ENCODE measurements at places on chromosomes 11 and 22.

DNA sequence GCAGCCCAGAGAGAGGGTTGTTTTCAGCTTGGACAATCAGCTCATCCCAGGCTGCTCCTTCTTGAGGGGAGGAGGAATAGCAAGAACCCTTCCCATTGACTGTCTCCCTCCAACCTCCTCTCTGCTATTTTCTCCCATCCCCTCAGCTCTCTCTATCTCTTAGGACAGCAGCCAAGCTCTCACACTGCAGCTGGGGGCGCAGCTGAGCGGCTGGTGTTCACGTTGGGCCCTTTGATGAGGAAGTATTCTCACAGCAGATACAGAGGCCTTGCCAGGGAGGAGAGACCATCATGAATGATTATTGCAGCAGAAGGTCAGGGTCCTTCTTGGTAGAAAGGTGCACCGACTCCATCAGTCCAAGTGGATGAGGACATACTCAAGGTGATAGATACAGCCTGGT is 26.5 kb upstream of the CADM1 start:
- DNase-seq = no peak

GRCh38 chr11:43419460-43419859 is 60.7 kb downstream of the TTC17 start:
- no peak for DNase-seq

- DNase-seq = no peak
Measured at GRCh38 chr11:43819926-43820325, 60.7 kb upstream of the ALKBH3 start.

GRCh38 chr22:36374603-36375024 is 13.2 kb downstream of the MYH9 start:
- DNase-seq = no peak

DNA sequence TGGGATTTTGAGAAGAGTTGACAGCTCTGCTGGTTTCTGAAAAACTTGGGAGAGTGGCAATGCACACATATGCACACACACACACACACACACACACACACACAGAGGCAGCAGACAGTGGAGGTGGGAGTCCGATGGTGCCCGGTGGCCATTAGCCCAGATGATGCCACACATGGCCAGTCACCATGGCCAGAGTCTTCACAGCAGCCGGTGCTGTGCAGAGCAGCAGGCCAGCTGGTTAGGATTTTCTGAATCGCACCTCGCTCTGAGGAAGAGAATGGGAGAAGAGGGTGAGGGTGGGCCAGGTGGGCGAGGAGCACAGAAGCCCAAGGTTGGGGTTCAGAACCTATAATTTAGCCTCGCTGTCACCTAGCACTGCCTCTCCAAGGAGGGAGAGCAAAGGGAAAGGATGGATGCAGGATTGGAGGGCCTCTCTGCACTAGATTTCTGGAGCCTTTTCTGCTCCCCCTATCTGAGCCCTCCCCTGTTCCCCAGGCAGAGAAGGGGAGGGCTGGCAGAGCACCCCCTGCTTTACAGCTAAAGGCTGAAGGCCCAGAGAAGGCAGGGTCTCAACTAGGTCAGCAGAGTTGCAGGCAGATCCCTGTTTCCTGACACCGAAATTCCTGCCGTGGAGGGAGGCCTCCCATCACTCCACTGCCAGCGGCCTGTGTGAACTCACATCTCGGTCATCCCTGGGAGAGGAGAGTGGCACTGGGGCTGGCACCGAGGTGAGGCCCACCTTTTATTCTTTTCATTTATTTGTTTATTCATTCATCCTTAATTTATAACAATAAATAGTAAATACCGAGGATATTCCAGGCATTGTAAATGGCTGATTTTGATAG is 25.8 kb upstream of the FXYD6 start:
- no peak for DNase-seq

- no peak for DNase-seq
Measured at GRCh38 chr11:15097411-15097810, 17.3 kb upstream of the INSC start.

DNA sequence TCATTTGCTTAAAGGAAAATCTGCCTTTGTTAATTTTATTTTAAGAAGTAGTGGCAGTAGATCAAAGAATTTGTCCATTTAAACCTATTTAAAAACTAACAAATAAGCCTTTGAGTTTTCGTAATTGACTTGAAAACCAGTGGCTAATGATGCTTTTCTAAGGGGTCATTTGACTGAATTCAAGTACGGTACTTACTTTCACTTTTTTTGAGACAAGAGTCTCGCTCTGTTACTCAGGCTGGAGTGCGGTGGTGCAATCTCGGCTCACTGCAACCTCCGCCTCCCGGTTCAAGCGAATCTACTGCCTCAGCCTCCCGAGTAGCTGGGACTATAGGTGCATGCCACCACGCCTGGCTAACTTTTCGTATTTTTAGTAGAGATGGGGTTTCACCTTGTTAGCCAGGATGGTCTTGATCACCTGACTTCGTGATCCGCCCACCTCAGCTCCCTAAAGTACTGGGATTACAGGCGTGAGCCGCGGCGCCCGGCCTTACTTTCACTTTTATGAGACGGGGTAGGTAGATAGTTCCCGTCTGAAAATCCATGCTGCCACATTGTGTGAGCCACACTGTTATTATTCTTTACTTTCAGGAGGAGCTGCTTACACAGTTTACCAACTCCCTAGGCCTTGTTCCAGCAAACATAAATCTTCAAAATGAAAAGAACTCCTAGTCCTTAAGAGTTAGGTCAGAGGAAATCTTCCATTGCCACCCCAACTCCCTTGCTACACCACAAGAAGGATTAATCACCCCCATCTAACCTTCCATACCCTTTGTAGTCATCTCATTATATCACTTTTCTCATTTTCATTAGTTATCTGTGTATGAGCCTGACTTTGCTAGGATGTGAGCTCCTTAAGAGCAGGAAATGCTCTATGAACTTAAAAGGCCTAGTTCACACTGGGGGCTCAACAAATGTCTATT is 926.6 kb upstream of the CCDC90B start:
- no peak for DNase-seq

DNA sequence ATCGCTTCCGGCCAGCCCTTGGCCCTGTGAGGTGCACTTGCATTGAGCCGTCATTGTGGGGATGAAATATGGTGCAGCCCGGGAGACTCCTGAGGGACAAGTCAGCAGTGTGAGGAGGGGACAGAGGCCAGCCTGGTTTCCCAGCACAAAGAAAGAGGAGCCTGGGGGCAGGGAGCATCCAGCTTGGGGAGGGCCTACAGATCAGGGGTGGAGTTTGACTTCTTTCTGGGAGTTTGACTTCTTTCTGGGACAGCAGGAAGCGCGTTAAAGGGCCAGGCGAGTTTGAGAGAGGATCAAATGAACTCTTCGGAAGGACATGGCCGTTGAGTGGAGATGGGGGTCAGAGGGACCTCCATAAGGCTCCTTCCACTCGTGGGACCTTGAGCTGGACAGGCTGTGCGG is 91.9 kb downstream of the LRRC32 start:
- no peak for DNase-seq

- no peak for DNase-seq
Measured at GRCh38 chr22:35542157-35542938, 1.7 kb downstream of the RASD2 start.

DNA sequence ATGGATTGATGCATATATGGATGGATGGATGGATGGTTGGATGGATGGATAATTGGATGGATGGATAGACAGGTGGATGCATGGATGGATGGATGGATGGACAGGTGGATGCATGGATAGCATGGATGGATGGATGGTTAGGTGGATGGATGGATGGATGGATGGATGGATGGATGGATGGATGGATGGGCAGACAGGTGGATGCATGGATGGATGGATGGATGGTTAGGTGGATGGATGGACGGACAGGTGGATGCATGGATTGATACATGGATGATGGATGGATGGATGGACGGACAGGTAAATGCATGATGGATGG is 52.5 kb downstream of the MACROD1 start:
- no peak for DNase-seq

DNA sequence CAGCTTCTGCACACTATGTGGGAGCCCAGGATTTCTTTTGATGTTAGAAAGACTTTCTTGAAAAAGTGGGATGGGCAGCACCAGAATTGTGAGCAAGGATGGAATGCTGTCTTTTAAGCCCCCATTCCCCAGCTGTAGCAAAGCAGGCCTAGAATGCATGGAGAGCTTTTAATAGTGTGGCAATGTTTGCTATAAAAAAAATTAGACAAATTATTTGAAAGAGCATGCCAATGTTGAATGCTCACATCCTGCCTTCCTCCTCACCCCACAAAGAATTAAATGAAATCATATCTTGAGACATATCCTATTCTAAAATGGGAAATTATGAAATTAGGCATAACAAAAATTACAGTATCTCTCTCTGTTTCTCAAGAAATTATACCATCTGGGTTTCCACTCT is 154.7 kb downstream of the C11orf91 start:
- DNase-seq = no peak

DNA sequence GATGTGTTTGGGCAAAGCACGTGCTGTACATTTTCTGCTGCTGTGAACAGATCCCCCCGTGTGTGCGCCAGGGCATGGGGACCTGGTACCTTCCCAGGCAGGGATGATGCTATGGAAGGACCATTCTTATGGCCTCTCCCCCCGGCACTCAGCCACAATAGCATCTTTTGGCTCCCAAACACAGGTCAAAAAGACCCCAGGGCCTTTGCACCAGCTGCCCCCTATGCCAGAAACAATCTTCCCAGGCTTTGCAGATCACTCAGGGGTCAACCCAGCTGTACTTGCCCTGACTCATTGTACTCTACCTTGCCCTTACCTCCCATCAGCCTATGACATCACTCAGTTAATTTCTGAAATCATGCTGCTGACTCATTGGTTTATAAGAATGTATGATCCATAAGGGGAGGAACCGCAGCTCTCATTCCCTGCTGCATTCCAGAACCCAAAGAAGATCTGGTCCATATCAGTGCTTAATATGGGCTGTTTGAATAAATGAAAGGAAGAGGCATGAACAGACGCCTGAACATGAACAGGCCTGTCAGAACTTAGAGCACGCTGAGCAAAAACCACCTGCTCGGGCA is 100.7 kb downstream of the CELSR1 start:
- no peak for DNase-seq

GRCh38 chr22:31248965-31249958 is 37.2 kb downstream of the LIMK2 start:
- DNase-seq = no peak

GRCh38 chr11:26741036-26741435 is 19.2 kb upstream of the SLC5A12 start:
- DNase-seq = no peak

DNA sequence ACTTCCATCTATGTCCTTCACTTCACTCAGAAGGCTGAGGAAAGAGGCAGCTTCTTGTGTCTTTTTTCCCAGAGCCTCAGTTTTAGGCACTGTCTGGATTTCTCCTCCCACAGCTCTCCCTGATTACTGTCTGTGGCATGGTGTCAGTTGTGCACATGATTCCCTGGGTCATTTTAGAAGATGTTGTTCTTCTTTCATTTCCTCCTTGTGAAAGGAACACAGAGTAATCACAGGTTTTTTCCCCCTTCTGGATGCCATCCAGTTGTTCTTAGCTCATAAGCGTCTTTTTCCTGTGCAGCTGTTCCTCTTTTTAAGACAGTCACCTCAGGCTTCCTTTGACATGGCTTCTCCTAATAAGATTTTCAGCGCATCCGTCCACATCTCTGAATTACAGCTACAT is 212.2 kb downstream of the FAM181B start:
- no peak for DNase-seq

DNA sequence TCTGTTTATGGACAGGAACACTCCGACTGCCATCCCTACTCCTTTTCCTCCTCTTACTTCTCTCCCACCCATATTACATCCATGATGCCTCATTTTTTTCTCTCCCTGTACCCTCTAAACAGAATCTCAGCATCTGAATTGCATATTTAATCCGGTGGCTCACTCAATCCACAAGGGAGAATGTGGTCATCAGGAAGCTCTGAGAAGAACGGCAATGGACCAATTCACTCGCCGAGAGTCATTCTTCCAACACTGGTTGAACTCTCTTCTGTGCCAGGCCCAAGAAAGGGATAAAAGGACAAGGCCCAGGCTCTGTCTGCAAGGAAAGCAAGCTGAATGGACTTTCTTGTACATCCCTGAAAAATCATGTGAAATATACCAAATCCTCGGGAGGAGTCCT is 15.9 kb downstream of the MAP6 start:
- no peak for DNase-seq

GRCh38 chr11:70872955-70873735 is 379.2 kb downstream of the SHANK2 start:
- DNase-seq = no peak

DNA sequence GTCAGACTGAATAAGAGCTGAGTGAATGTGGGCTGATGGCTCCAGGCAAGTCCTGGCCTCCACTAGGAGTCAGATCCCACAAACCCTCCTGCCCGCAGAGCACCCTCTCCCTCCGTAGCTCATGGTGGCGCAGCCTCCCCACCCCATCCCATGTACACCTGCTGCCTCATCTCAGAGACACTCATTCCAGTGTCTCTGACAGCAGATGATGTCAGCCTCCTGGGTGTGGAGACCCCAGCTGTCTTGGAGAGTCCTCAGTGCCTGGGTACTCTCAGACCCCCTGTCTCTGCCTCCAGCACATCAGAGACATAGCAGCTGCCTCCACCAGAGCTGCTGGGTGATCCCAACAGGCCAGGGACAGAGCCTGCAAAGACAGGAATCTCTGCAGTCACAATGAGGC is 9.5 kb downstream of the IGLL5 start:
- DNase-seq = no peak

GRCh38 chr11:116345575-116345974 is 427.2 kb downstream of the BUD13 start:
- no peak for DNase-seq

DNA sequence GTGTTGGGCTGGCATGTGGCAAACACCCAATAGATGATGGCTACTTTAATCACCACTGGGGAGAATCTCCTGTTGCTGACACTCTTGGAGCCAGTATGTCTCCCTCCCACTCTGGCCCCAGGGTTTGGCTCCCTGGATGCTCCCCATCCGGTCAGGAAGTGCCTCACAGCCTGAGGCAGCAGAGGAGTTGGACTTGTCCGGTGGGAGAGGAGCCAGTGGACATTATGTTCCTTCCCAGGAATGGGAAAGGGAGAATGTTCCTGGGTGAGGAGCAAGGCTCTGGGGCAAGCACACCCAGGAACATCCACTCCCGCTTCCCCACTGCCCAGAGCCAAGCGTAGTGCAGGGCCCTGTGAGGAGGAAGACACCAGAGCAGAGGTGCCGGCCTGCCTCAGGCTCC is 84.6 kb upstream of the NAV2 start:
- DNase-seq = no peak

Data from NCI-H187 treated with DMSO at 0.1 percent for 48 hours (cell line).